ENCODE measurements at places on chromosomes 7 and 10.

GRCh38 chr10:18399158-18399557 is 252.2 kb downstream of the NSUN6 start:
- DNase-seq = no peak
- H3K27me3 ChIP-seq = no peaks in the 10 kb centered on the region
- no peaks in the 10 kb centered on the region for H3K4me1 ChIP-seq
- H3K27ac ChIP-seq = no peak overlapping the region
- H3K36me3 ChIP-seq = no peaks in the 10 kb centered on the region

DNA sequence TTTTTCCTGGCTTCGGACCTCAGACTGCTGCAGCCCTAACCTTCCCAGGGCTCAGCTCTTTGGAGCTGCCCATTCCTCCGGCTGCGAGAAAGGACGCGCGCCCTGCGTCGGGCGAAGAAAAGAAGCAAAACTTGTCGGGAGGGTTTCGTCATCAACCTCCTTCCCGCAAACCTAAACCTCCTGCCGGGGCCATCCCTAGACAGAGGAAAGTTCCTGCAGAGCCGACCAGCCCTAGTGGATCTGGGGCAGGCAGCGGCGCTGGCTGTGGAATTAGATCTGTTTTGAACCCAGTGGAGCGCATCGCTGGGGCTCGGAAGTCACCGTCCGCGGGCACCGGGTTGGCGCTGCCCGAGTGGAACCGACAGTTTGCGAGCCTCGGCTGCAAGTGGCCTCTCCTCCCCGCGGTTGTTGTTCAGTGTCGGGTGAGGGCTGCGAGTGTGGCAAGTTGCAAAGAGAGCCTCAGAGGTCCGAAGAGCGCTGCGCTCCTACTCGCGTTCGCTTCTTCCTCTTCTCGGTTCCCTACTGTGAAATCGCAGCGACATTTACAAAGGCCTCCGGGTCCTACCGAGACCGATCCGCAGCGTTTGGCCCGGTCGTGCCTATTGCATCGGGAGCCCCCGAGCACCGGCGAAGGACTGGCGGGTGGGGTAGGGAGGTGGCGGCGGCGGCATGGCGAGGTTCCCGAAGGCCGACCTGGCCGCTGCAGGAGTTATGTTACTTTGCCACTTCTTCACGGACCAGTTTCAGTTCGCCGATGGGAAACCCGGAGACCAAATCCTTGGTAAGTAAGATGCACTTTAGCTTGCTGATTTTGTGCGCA is at the start of gene PLXDC2:
Gene PLXDC2, plus strand, starts transcription at position 22 of the 820 bp plus-strand sequence.
- H3K27ac ChIP-seq = peak within 1 kb of the TSS; percentile 95
- H3K4me1 ChIP-seq = peaks cover 44% of the 10 kb centered on the region
- peak within 1 kb of the TSS; percentile 98 for H3K4me3 ChIP-seq
- H3K36me3 ChIP-seq = no peaks in the 10 kb centered on the region
- peak; percentile 17 for DNase-seq
- H3K27me3 ChIP-seq = no peaks in the 10 kb centered on the region

DNA sequence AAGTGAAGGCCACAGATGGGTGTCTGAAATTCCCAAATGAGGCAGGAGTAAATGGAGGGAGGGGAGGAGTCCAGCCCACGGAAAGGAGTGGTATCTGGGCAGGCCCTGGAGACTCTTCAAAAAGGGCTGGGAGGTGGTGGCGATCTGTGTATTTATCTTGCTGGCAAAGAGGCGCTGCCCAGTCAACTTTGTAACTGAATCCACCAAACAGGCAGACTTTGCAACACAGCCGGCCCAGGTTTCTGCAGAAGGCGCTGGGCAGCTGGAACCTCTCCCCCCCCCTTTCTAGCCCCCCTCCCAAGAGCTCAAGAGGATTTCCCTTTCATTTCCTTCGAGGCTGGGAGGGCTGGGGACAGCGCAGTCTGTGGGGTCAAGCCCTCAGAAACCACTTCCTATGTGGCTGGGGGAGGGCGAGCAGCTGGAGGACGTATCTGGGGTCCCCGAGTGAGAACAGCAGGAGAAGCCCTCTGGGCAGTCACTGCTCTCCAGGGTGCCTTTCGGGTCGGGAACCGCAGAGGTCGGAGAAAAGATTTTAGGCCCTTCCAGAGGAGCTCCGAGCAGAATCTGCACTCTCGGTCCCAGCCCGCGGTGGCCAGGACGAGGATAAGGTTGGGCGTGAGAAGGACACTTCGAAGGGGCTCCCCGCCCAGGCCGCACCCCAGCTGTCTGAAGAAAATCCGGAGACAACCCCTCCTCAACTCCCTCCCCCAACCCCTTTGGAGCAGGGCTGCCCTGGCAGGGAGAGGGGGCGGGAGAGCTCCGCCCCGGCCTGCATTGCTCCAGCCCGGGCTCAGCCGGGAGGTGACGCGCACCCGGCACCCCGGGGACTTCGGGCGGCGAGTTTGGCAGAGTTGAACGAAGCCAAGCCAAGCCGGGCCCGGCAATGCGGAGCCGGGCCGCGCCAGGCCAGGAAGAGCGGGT is 965 bp downstream of the ZCCHC24 start:
- peak overlapping the region; percentile 84 for H3K27ac ChIP-seq
- H3K36me3 ChIP-seq = no peaks in the 10 kb centered on the region
- no peak for DNase-seq
- peak overlapping the region; percentile 91 for H3K4me3 ChIP-seq

DNA sequence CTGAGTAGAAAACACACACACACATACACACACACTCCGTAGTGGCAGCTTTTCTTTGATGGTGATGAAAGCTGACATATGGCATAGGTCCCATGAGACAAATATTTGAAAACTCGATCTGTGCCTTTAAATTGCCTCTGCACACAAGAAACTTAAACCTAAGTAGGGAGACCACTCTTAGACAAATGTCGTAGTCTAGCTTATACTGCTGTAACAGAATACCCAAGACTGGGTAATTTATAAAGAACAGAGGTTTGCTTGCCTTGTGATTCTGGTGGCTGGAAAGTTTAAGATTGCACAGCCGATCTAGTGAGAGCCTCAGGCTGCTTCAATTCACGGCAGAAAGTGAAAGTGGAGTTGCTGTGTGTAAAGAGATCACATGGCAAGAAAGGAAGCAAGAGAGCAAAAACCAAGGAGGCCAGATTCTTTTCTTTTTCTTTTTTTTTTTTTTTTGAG is 489.4 kb upstream of the SORCS1 start:
- no peaks in the 10 kb centered on the region for H3K4me1 ChIP-seq
- DNase-seq = no peak
- H3K4me3 ChIP-seq = peak overlapping the region; percentile 62
- H3K36me3 ChIP-seq = no peaks in the 10 kb centered on the region

DNA sequence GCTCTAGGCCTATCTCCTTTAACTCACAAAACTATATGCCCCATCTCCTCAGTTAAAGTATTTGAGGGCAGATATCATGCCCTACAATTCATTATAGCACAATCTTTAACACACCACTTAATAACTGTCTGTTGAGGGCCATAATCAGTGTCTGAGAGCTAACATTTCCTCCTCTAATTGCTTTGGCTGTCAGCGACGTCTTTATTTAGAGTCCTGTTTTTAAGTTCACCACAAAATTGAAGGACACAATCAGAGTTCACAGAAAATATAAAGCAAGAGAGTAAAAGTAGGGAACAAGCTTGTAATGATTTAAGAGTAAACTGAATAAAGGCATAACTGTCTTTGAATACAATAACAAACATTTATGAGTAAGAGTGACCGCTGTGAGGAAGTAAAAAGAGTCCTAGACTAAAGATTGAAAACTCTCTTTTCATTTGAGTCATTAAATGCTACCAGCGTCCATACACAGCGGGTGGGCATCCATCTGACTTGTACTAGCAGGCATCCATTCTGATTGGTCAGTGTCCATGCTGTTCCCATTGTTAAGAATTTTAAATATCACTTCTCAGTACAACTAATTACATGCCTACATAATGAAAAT is 38.4 kb upstream of the ABCB4 start:
- H3K4me3 ChIP-seq = no peak overlapping the region
- no peaks in the 10 kb centered on the region for H3K4me1 ChIP-seq
- DNase-seq = no peak
- no peaks in the 10 kb centered on the region for H3K27me3 ChIP-seq
- H3K36me3 ChIP-seq = no peaks in the 10 kb centered on the region
- no peak overlapping the region for H3K27ac ChIP-seq

- no peaks in the 10 kb centered on the region for H3K36me3 ChIP-seq
- H3K27me3 ChIP-seq = no peaks in the 10 kb centered on the region
- H3K27ac ChIP-seq = no peak overlapping the region
Observed at GRCh38 chr10:32190890-32191491, 134.8 kb upstream of the KIF5B start.

DNA sequence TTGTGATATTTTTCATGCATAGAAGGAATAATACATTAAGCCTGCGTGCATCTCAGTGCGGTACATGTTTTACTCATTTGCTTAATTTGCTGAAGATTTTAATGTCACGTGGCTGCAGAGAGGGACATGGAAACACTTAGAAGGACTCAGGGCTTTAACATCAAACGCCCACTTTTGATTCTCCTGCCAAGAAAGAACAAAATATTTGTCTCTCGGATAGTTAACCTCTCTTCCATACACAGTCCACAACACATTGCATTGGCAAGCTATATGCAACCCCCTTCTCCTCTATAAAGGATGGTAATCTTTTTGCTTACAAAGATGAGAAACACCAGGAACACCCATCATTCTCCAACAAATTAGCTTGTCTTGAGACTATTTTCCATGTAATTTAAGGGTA is 148.0 kb upstream of the NRP1 start:
- H3K36me3 ChIP-seq = no peaks in the 10 kb centered on the region
- H3K4me3 ChIP-seq = no peak overlapping the region
- H3K4me1 ChIP-seq = no peaks in the 10 kb centered on the region
- H3K27me3 ChIP-seq = no peaks in the 10 kb centered on the region
- no peak overlapping the region for H3K27ac ChIP-seq

DNA sequence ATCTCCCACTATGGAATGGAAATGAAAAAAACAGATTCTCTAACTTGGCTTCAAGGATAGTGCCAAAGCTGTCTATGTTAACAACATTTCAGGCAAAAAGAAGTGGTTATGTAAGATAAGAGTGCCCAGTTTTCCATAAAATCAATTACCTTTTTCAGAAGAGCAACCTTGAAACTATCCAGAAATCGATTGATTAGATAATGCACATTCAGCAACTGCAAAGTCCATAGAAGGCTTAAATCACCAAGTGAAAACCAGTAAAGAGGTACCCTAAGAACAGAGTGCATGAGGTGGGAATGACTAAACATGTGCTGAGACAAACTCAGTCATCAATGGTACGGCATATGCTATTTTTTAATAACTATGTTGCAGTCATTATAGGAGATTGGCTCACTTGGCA is 71.9 kb upstream of the TNKS2 start:
- H3K36me3 ChIP-seq = no peaks in the 10 kb centered on the region
- no peaks in the 10 kb centered on the region for H3K4me1 ChIP-seq
- no peak overlapping the region for H3K27ac ChIP-seq
- H3K27me3 ChIP-seq = no peaks in the 10 kb centered on the region

- H3K4me3 ChIP-seq = peak overlapping the region; percentile 86
- no peaks in the 10 kb centered on the region for H3K27me3 ChIP-seq
- peak overlapping the region; percentile 96 for H3K27ac ChIP-seq
- H3K36me3 ChIP-seq = peaks cover 12% of the 10 kb centered on the region
- peak; percentile 34 for DNase-seq
Observed at GRCh38 chr10:97714401-97715258, 1.1 kb downstream of the MARVELD1 start.

DNA sequence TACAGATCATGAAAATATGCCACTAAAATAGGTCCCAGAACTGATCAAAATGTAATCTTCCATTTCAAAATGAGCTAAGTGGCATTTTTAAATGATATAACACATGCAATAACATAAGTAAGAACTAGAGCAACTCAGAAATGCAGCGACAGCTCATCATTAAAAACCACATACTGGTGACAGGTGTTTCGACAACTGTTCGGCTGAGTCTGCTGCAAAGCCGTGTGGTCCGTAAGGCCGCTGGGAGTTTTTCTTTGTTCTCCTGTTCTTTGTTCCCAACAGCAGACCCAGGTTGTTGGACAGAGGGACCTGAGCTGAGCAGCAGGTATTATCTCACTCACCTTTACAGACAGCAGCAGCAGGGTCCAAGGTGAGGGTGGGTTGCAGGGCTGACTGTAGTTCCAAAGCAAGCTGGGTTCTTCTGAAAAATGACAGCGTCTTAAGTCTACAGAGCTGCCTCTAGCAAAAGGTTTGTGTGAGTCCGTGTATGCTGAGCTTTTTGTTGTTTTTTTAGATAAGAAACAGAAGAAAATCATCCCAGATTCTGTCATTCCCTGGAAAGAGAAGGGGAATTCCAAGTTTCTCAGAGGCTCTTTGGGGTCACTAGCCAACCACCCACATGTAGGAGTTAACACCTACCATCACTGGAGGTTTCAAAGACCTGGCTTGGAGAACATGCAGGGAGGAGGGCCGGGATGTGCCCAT is 45.4 kb upstream of the MACROH2A2 start:
- no peak for DNase-seq
- no peak overlapping the region for H3K27ac ChIP-seq
- H3K36me3 ChIP-seq = no peaks in the 10 kb centered on the region
- no peaks in the 10 kb centered on the region for H3K4me1 ChIP-seq
- no peak overlapping the region for H3K4me3 ChIP-seq
- no peaks in the 10 kb centered on the region for H3K27me3 ChIP-seq

- H3K4me1 ChIP-seq = no peaks in the 10 kb centered on the region
- DNase-seq = no peak
- H3K27ac ChIP-seq = no peak overlapping the region
- H3K36me3 ChIP-seq = no peaks in the 10 kb centered on the region
- H3K27me3 ChIP-seq = no peaks in the 10 kb centered on the region
- H3K4me3 ChIP-seq = no peak overlapping the region
Observed at GRCh38 chr7:91137788-91138368, 126.4 kb upstream of the FZD1 start.

GRCh38 chr7:18386607-18387006 is 108.9 kb upstream of the HDAC9 start:
- H3K27ac ChIP-seq = no peak overlapping the region
- H3K4me1 ChIP-seq = peaks cover 43% of the 10 kb centered on the region
- H3K36me3 ChIP-seq = no peaks in the 10 kb centered on the region

- no peak overlapping the region for H3K27ac ChIP-seq
- H3K36me3 ChIP-seq = no peaks in the 10 kb centered on the region
- DNase-seq = no peak
- H3K4me3 ChIP-seq = no peak overlapping the region
- H3K4me1 ChIP-seq = no peaks in the 10 kb centered on the region
Observed at GRCh38 chr10:101732096-101732495, 37.1 kb upstream of the FBXW4 start.

DNA sequence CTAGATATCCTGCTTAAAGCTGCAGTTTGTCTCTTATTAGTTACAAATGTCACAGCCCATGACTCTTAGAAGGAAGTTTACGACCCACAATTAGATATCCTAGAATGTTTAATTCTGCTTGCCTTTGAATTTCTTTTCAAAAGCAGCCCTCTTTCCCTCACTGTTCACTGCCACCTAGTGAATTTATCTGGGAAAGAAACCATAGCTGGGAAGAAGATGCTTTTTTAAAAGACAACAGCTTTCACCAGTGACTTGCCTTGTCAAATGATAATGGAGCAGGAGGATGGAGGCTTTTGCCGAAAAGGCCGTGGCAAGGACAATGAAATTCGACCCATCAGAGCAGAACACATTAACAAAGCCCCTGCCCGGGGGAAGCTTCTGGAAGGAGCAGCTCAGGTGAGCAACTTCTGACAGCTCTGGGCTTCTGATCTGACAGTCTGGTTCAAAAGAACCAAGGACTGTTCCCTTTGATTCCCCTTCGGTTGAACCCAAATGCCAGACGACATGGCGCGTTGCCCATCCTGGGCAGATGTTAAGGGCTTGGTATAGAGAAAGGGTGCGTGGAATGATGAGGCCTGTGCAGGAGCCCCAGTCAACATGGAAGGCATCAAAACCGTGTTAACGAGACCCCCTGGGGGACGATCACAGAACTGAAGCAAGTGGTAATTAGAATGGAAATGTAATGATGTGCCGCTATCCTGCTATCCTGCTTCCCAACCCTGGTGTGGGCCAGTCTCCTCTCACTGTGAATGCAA is 236.8 kb downstream of the FRMD4A start:
- H3K27ac ChIP-seq = no peak overlapping the region
- peaks cover 15% of the 10 kb centered on the region for H3K4me1 ChIP-seq
- DNase-seq = no peak
- H3K36me3 ChIP-seq = no peaks in the 10 kb centered on the region
- no peak overlapping the region for H3K4me3 ChIP-seq
